NCI-H2029 treated with DMSO at 0.1 percent for 48 hours (cell line): ENCODE measurements at places on chromosomes 5 and 9.

GRCh38 chr9:27532046-27532445 lies 2.4 kb upstream of the MOB3B start:
- DNase-seq: no peak

- DNase-seq: no peak
These were observed 12.7 kb downstream of the PLK2 start for GRCh38 chr5:58447226-58447625.

GRCh38 chr5:178418471-178419010 lies 171.7 kb downstream of the COL23A1 start:
- DNase-seq: no peak

GRCh38 chr9:33446240-33446945 lies 1.0 kb downstream of the AQP3 start:
- DNase-seq: no peak

GRCh38 chr9:121556580-121556979 lies 56.9 kb upstream of the GGTA1 start:
- DNase-seq: no peak

DNA sequence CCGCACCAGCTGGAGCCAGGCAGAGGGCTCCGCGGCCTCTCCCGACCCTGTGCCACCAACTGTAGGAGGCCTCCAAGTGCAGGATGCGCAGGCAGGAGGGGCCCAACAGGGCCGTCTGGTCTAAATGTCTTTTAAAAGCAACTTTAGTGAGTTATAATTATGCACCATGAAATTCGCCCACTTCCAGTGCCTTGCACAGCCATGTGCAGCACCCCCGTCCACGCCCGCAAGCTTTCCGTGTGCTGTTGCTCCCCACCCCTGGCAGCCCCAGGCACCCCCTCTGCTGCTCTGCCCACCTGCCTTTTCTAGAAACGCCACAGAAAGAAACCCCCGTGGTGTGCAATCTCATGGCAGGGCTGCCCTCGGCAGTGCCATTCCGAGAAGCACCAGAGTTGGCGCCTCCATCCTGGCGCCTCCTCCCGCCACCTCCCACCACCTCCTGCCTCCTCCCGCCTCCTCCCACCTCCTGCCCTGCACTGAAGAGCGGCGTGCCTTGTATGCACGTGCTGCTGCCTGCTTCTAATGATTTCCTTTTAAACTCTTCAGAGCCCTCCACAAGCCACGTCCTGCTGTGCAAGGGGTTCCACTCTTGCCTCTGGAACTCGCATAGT lies 7.5 kb upstream of the SLC6A18 start:
- DNase-seq: no peak

DNA sequence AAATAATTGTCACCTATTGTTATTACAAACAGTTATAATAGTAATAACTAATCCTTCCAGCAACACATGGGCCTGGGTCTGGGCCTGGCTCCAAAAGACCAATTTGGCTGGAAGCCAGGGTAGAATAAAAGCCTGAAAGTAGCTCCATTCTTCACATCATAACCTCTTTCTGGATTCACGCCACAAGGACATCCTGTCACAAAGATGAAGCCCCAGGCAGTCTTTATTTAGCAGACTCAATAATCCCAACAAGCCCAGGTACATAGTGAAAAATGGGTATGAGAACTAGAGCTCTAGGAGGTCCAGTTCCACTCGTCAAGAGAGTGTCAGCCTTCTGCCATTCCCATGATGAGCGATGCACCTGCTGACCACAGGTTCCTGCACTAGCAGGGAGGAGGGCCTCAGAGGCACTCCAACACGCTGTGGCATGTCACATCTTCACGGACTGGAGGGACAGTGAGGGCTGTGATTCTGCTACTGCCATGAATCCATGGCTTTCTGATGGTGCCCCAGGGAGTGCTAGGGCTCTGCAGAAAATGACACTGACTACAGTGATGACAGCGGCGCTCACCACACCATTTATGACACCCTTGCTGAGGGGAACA lies 124.9 kb downstream of the SPOCK1 start:
- peak; percentile 77 for DNase-seq

- no peak for DNase-seq
These were observed 214.1 kb downstream of the DIRAS2 start for GRCh38 chr9:90428517-90428916.

GRCh38 chr9:123984802-123985201 lies 26.8 kb upstream of the LHX2 start:
- DNase-seq: no peak

DNA sequence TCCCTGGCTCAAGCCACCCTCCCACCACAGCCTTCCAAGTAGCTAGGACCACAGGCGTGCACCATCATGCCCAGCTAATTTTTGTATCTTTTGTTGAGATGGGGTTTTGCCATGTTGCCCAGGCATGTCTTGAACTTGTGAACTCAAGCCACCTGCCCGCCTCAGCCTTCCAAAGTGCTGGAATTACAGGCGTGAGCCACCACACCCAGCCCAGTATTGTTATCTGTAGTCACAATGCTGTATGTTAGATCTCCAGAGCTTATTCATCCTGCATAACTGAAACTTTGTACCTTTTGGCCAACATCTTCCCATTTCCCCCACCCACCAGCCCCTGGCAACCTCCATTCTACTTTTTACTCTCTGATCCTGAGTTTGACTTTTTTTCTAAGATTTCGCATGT lies 37.5 kb downstream of the CREBRF start:
- DNase-seq: no peak
